ENCODE measurements at places on chromosomes 2 and 18.

GRCh38 chr2:134200036-134200618 is 53.7 kb upstream of the MGAT5 start:
- no peak for DNase-seq

DNA sequence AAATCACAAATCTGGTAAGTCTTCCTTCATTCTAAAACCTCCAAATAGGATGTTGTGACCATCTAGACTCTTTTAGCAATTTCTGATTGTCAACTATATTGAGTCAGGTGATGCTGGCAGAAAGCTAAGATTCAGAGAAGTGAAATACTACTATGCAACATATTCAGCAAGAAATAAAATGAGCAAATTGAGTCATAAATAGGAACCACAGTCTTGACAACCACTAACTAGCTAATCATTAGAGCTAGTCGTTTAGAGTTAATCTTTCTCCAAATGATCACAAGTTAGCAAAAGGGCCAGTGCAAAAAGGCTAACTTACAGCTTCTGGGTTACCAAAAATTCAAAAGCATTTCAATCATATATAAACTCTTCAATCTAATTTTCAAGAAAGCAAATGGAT is 54.5 kb downstream of the ROCK1 start:
- DNase-seq: no peak

- DNase-seq: no peak
Measured at GRCh38 chr2:117057016-117057415, 757.5 kb upstream of the DDX18 start.

GRCh38 chr2:196530910-196531309 is 108.6 kb upstream of the CCDC150 start:
- DNase-seq: no peak
